ENCODE measurements at places on chromosomes 4 and X. TPM values are rescaled to one million over a fixed set of nuclear protein-coding genes. Genes with fewer than 3 reads are reported as not detected.

The TEC gene
- 9.3 TPM for total RNA-seq

The F9 gene
- total RNA-seq, result not detected

The IL1RAPL1 gene
- not detected for total RNA-seq

The WAS gene
- 4.4 TPM for total RNA-seq

The CXCL8 gene
- 0.49 TPM for total RNA-seq

The FRAS1 gene
- total RNA-seq, result 8.8 TPM

The PABPC5 gene
- total RNA-seq, result 0.98 TPM

The TMEM271 gene
- 0.25 TPM for total RNA-seq

The ERVMER34-1 gene
- 2.7 TPM for total RNA-seq

The EFHC2 gene
- 3.2 TPM for total RNA-seq

The ADH4 gene
- 10.8 TPM for total RNA-seq

The HPF1 gene
- 15.2 TPM for total RNA-seq

The P2RY8 gene
- total RNA-seq, result 0.74 TPM

The SPACA5 gene
- not detected for total RNA-seq

The AMTN gene
- total RNA-seq, result not detected

The CORIN gene
- total RNA-seq, result 5.4 TPM

The TBC1D9 gene
- 22.1 TPM for total RNA-seq

The CLTRN gene
- not detected for total RNA-seq

The TBC1D1 gene
- 96.0 TPM for total RNA-seq

The TMEM31 gene
- total RNA-seq, result not detected

The TCEAL6 gene
- 1.7 TPM for total RNA-seq

The FAM47E gene
- total RNA-seq, result 0.49 TPM

The FGG gene
- total RNA-seq, result not detected

The TREX2 gene
- 9.6 TPM for total RNA-seq

The CTAG2 gene
- not detected for total RNA-seq

The TLR1 gene
- total RNA-seq, result 10.3 TPM

The HHIP gene
- 0.25 TPM for total RNA-seq
